Activated T-cell treated with anti-CD3 and anti-CD28 coated beads, Interleukin-2, amount 50 U/mL, for 24 hours (primary cell): ENCODE measurements at places on chromosomes 12 and 14.

DNA sequence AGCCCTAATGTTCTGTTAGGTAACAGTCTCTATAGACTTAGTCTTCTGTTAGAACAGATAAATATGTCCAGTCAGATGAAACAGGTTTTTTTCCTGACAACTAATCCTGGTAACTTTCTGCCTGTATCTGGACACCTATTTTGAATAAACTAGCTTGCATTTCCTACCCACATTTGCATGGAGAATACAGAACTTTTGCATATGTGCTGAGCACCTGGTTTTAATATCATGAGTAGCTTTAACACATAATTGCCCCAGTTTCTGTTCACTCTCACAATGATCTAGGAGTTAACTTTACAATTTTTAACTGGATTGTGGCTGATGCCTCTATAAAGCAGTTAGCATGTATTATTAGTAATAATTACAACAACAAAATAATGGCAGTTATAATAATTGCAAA lies 111.7 kb downstream of the KTN1 start:
- no peak for DNase-seq

- no peak for DNase-seq
These were observed 28.8 kb upstream of the SLC5A8 start for GRCh38 chr12:101238800-101239329.

DNA sequence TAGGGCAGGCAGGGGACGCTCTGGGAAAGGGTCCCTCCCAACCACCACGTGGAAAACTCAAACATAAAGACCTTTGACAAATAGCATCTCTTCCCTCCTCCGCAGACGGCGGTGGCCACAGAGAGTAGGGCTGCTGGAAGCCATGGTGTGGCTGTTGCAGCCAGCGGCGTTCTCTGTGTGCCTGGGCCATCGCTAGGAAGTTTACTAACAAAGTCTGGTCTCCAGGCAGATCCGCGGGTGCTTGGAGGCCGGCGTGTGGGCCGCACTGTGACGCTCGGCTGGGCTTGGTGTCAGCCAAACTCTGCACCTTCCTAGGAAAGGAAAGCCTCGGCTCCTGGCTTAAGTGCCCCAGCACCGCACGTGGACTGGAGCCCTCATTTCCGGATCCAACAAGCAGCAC lies 65.6 kb downstream of the CCDC88C start:
- peak; percentile 33 for DNase-seq

DNA sequence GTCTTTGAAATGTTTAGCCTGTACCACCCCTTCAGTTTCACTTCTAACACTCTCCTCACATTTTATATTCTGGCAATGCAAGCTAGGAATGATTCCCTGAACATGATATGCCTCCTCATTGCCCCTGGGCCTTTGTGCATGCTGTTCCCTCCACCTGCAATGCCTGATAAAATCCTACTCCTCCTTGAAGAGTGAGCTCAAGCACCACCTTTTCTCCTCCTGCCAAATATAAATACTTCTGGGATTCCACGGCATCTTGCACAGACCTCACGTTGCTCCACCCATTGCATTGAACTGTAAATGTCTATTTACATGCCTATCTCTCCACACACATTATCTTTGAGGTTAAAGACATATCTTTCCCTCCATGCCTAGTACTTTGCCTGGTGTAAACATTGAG lies 21.1 kb downstream of the NKX2-1 start:
- no peak for DNase-seq

DNA sequence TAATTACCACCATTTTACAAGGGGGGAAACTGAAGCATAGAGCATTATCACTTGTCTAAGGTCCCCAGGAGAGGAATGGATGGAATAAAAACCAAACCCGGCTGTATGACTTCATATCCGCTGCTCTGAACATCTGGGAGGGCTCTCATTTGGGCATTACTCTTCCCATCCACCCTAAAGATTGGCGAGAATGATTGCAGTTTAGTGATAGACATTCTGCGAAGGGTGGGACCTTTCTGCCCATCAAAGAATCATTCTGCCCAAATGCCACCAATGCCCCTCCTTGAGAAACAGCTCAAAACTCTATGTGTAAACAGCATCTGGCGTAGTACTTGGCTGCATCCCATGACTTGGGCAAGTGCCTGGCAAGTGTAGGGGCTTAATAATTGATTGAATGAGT lies 11.6 kb downstream of the CHST11 start:
- DNase-seq: no peak

GRCh38 chr14:99676657-99677056 lies 7.4 kb upstream of the CYP46A1 start:
- DNase-seq: no peak

DNA sequence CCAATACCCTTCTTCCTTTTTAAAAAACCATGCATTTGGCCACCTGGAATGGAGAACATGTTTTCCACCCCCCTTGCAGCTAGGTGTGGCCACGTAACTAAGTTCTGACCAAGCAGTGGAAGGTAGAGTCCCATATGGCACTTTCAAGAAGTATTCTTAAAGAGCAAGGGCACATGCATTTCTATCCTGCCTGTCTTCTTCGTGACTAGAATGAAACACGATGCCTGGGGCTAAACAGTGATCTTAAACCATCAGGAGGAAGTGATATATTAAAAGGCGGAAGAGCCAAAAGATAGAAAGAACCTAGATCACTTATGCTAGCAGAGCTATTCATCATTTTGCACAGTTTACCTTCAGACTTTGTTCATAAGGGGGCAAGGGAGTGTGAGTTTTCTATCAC lies 16.0 kb upstream of the DDX11 start:
- DNase-seq: no peak

DNA sequence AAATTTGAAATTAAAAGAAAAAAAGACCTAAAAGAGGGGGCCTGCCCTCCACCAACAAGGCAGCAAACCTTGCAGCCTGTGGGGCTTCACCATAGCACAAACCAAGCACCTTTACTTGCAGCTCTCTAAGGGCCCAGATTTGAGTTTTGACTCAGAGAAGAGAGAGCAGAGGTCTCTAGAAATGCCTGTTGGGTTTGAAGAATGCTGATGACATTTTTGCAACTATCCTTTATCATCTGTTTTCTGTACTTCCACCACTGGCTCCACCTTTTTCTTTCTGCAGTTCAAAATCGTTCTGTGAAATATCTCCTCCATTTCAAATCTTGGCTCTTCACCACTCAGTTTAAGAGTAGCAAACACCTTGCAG lies 83.8 kb upstream of the HMGA2 start:
- no peak for DNase-seq

- DNase-seq: no peak
These were observed 3.3 kb upstream of the CHURC1 start for GRCh38 chr14:64910847-64911495.
